ENCODE measurements at places on chromosomes 2 and 18. TPM values are rescaled to one million over a fixed set of nuclear protein-coding genes. Genes with fewer than 3 reads are reported as not detected.

- no peak for DNase-seq
Observed at GRCh38 chr2:129293326-129293725, 686.1 kb upstream of the RAB6C start.

- DNase-seq = no peak
Observed at GRCh38 chr2:205169464-205169863, 512.8 kb upstream of the NRP2 start.

DNA sequence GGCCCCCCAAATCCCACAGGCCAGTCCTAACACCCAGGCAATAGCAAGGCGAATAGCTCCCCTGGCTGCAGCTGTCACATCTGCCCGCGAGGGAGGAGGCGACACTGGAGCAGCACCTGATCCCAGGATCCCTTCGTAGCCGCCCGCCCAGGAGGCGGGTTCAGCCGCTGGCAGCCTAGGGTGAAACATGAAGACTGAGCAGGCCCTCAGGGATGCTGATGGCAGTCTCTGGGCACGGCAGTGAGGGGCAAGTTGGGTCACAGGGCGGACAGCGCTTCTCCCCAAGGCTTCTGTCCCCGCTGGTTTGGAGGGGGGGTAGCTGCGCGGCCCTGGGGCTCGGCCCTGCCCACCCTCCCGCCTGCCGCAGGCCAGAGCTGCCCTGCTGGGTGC is 1.9 kb downstream of the DNMT3A start:
- no peak for DNase-seq

Gene MRPL19
- 68.0 TPM for total RNA-seq

Gene VWA3B
- not detected for total RNA-seq

DNA sequence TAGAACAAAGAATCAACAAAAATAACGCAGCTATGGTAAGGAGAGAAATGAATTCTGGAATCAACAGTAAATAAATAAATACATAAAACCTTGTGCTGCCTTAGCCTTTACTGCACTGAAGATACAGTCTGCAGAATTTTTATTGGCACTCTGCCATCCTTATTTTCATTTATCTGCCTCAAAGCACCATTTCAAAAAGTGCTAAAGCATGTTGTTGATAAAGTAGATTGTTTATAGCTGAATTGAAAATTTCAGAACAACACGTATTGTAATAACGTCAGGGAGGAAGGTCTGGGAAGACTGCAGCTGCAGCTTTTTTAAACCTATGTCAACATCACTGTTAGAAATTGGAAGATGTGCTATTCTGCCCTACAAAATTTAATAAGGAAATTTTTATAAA is 787.2 kb downstream of the PLCL1 start:
- DNase-seq = no peak
